ENCODE measurements at places on chromosomes 11 and 22. TPM values are rescaled to one million over a fixed set of nuclear protein-coding genes. Genes with fewer than 3 reads are reported as not detected.

DNA sequence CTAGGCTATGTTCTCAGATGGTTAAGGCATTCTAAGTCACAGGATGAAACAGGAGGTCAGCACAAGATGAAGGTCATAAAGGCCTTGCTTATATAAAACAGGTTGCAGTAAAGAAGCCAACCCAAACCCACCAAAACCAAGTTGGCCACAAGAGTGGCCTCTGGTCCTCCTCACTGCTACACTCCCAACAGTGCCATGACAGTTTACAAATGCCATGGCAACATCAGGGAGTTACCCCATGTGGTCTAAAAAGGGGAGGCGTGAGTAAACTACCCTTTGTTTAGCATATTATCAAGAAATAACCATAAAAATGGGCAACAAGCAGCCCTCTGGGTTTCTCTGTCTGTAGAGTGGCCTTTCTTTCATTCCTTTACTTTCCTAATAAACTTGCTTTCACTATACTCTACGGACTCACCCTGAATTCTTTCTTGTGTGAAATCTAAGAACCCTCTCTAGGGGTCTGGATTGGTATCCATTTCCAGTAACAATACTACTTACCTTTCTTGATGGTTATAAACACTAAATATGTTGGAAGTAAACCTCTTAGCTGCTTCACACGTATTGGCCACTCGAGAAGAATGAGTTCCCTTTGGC, 1237.9 kb downstream of the FAM181B start:
- no peaks in the 10 kb centered on the region for H3K4me1 ChIP-seq
- H3K27me3 ChIP-seq, result no peaks in the 10 kb centered on the region
- no peak for DNase-seq
- no peaks in the 10 kb centered on the region for H3K36me3 ChIP-seq
- no peak overlapping the region for H3K4me3 ChIP-seq

GRCh38 chr11:72781313-72782080, 12.3 kb downstream of the STARD10 start:
- no peak overlapping the region for H3K27ac ChIP-seq
- H3K4me1 ChIP-seq, result peaks cover 12% of the 10 kb centered on the region
- H3K4me3 ChIP-seq, result peak overlapping the region; percentile 70
- DNase-seq, result peak; percentile 40
- no peaks in the 10 kb centered on the region for H3K36me3 ChIP-seq
- peaks cover 3% of the 10 kb centered on the region for H3K27me3 ChIP-seq

DNA sequence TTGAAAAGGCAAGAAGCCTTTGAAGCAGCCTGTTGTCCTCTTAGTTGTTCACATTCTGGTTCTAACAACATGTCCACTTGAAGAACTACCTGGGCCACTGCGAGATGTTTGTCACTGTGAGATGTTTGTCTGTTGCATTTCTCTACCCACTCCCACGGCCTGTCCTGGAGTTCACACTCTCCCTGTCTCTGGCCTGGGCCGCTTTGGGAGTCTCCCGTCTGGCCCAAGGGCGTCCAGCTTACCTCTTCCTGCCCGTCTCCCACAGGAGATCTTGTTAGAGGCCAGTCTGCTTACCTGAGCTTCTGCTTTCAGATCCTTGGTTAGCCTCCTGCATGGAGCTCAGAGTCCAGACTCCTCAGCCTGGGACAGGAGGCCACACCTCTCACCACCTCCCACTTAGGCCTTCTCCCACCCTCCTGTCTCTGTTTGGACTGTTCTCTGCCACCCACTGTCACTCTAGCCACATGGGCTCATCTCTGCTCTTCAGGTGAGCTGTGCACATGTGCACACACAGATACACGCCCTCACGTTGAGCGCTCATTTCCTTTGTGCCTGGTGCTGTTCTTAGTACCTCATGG, 66.0 kb downstream of the TBC1D22A start:
- H3K36me3 ChIP-seq, result peaks cover 39% of the 10 kb centered on the region
- H3K4me1 ChIP-seq, result peaks cover 1% of the 10 kb centered on the region
- H3K4me3 ChIP-seq, result no peak overlapping the region
- H3K27me3 ChIP-seq, result no peaks in the 10 kb centered on the region

DNA sequence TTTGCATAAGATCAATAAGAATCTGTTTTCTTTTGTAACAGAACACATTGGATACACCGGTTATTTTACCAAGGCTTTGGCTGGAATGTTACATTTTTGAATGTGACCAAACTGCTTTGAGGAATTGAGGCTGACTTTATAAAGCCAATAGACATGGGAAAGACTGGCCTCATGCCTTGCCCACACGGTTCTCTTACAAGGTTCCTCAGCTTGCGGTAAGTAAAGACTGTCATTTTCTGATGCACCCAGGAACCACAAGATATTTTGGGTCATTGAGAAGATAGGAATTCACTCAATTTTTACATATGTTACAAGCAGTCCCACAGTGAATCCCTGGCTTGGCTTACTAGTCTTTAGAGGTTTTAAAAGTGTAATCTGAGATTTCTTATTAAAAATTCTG, 23.9 kb downstream of the OR10A6 start:
- no peak overlapping the region for H3K4me3 ChIP-seq
- H3K4me1 ChIP-seq, result peaks cover 2% of the 10 kb centered on the region
- no peak for DNase-seq
- H3K36me3 ChIP-seq, result no peaks in the 10 kb centered on the region

MRGPRX3 gene
- total RNA-seq, result not detected

MED19 gene
- 11.8 TPM for total RNA-seq

Measured in activated CD4-positive, alpha-beta T cell treated with anti-CD3 and anti-CD28 coated beads, Interleukin-2, amount 10 ng/mL, durations not matched to agents 7 days and 5 days (primary cell).